ENCODE measurements at places on chromosomes 7 and 10.

- DNase-seq = no peak
These were observed 12.5 kb upstream of the CDK6 start for GRCh38 chr7:92848851-92849250.

- no peak for DNase-seq
These were observed 4.7 kb downstream of the ACBD7 start for GRCh38 chr10:15083674-15084501.

GRCh38 chr7:69775231-69775771 lies 177.0 kb downstream of the AUTS2 start:
- DNase-seq = no peak

DNA sequence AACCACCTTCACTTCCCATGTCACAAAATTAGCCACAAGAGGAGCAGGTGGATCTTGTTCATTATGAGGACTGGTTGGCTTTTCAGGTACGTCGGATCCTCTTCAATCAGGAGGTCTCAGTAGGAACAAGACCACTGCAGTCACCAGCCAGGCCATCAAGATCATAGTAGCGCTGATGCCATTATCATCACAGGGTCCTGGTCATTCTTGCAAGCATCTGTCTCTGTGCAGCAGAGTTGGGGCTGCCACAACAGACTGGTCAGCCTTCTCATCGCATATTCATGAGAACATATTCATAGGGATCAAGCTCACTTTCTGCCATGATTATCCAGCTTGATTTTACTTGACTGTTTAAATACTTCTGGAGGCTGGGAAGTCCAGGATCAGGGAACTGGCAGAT lies 67.1 kb downstream of the ADCYAP1R1 start:
- DNase-seq = no peak

- DNase-seq = no peak
These were observed 298.4 kb downstream of the KCNMA1 start for GRCh38 chr10:77339166-77339565.

- DNase-seq = no peak
These were observed 37.0 kb upstream of the PDCD4 start for GRCh38 chr10:110834629-110835301.

DNA sequence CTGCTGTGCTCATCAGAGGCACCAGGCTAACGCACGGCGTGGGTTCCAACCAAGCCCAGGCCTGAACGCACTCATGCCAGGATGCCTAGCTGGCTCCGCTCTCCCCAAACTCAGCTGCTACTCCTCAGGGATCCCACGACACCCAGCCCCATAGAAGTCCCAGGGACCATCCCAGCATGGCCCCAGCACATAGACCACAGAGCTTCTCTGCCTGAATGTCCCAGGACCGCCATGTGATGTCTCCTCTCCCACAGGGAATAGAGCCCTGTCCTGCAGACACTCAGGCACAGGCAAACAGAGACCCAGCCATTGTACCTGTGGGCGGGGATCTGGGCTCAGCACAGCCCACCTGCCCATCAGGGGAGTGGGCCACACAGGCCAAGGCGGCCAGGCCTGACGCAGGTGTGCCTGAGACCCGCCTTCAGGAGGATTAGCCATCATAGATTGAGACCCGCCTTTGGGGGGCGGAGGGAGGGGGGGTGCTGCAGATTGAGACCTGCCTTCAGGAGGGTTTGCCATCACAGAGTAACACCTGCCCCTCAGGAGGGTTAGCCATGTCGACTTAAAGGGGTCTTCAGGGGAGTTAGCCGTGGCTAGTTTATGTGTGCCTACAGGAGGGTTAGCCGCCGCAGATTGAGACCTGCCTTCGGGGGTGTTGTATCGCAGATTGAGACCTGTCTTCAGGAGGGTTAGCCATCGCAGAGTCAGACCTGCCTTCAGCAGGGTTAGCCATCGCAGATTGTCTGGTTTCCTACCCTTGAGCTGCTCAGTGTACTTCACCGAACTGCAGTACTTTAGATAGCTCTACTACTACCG lies 29.0 kb downstream of the RASGEF1A start:
- no peak for DNase-seq

GRCh38 chr7:107810626-107811025 lies 7.6 kb upstream of the SLC26A3 start:
- no peak for DNase-seq

- no peak for DNase-seq
These were observed 104.8 kb downstream of the JAZF1 start for GRCh38 chr7:28075674-28076358.

DNA sequence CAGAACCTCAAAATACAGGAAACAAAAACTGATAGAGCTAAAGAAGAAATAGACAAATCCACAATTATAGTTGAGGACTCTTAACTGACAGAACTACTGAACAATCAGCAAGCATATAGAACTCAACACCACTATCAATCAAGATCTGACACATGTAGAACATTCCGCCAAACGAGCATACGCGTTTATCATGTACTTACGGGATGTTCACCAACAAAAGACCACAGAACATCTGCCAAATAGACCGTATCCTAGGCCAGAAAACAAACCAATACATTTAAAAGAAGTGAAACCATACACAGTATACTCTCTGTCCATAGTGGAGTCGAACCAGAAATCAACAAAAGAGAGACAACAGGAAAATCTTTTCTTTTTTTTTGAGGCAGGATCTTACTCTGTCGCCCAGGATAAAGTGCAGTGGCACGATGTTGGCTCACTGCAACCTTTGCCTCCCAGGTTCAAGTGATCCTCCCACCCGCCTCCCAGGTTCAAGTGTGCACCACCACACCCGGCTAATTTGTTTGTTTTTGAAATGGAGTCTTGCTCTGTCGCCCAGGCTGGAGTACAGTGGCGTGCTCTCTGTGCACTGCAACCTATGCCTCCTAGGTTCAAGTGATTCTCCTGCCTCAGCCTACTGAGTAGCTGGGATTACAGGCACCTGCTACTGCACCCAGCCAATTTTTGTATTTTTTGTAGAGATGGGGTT lies 5.1 kb downstream of the GNA12 start:
- no peak for DNase-seq

GRCh38 chr10:5400468-5401240 lies 4.0 kb downstream of the TUBAL3 start:
- no peak for DNase-seq

DNA sequence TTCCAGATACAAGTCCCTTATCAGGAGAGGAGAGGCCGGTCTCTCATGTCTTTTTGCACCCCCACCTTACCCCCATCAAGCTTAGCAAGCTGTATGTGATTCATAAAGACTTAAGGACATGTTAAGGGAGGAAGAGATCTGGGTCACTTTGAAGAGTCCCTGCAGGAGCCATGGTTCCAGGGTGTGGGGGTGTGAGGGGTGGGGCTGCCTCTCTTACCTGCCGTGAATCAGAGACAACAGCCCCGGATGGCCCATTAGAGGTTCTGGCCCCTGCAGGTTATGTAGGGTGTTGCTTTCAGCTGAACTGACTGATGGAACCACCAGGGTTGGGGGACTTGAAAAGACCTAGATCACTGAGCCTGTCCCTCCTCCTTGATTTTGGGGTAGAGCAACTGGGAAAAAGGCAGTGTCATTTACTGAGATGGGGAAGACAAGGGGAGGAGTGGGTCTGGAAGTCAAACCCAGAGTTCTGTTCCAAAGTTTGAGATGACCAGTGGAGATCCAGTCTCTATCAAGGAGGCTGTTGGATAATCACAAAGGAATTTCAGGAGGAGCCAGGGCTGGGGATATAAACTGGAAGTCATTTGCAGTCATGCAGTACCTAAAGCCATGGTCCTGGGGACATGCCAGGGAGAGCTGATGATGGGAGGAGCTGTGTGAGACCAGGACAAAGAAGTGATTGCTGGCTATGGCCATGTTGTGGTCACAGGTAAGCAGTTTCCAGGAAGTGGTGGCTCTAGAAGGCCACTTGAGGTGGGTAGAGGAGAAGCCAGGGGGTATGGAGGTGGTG lies 23.1 kb downstream of the ADAMTS14 start:
- no peak for DNase-seq

- DNase-seq = no peak
These were observed at the start of gene LRRN3 for GRCh38 chr7:111090846-111091245. Gene LRRN3 (plus strand): TSS chr7:111091127. CDS start chr7:111122773, 31,646 bp downstream.

- no peak for DNase-seq
These were observed 51.6 kb upstream of the MACC1 start for GRCh38 chr7:20268824-20269223.

DNA sequence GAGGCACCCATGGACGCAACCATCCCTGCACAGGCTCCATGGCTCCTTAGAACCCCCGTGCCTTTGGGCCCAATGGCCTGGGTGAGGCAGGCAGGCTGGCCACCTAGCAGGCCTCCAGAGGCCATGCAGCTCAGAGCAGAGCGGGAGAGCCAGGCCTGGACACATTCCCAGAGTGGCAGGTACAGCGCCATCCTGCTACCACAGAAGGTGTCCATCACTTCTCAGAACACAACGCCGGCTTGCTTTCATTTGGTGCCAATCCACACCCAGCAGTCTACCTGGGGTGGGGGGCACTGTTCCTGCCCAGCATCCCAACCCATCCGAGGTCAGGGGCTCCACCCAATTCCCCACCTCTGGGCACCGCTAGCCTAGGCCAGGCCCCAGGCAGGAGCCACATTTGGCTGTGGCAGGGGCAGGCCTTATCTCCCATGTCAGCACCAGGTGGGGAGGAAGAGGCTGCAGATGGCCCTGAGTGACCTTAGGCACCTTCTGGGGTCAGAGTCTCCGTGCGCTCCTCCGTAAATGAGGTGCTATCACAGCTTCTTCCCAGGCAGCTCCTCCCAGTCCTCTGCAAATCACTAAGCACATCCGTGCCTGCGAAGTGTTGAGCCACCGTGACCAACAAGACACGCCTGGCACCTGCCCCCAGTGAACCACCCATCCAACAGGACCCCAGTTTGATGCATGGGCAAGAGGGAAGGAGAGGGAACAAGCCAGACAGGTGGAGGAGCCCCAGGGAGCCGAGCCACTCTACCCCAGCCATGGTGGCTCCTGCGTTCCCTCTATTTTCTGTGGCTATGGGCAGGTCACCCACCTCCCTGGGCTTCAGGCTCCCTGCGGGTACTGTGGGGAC lies 14.2 kb downstream of the KCNH2 start:
- DNase-seq = no peak

DNA sequence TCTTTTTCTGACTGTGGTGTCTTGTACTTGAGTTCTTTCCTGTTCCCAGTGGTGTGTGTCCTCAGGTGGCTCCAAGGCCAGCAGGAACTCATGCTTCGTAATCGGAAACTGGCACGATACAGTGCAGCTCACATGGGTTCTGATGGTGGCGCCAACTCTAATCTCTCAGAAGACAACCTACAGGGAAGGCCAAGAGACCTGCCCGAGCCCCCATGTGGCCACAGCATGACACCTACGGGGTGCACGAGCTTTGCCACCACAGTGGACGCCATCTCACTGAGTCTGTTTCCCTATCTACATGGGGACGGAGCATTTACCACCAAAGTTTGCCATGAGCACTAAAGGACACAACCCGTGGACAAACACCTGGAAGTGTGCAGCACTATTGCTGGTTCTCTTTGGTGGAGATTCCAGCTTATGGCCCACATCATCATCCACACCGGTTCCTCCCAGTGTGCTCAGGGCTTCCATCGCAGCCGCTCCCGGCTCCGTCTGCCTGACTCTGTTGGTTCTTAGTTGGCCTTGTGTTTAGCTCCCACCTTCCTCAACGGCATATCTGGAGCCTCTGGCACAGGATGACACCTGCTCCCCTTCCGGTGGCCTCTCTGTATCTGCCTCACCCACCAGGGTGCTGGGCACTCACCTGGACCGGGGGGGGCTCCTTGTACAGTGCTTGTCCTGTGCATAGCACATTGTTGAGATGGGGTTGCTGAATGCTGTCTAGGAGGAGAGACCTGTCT lies 586.6 kb upstream of the MKI67 start:
- DNase-seq = no peak

DNA sequence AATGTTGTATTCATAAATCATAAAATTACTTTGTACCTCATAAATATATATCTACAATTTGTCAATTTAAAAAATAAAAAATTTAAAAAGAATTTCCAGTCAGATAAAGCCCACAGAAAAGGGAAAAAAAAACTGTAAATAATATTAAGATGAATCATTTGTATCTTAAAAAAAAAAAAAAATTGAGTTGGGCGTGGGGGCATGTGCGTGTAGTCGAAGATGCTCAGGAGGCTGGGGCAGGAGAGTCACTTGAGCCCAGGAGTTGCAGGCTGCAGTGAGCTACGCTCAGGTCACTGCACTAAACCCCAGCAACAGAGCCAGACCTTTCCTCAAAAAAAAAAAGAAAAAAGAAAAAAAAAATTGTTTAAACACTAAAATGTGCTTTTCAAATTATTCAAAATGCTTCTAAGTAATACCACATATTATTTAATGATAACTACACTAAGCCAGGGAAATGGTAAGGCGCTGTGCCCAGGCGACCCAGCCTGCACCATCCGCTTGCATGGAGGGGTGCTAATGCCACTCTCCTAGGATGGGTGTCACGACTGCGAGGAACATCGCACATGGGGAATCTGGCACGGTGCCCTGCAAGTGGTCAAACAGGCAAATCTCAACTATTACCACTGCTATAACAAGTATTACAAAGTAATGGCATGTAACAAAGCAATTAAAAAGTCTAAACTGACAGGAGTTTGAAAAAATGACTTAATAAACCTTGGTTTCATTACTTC lies 15.4 kb downstream of the GLUD1 start:
- DNase-seq = no peak

DNA sequence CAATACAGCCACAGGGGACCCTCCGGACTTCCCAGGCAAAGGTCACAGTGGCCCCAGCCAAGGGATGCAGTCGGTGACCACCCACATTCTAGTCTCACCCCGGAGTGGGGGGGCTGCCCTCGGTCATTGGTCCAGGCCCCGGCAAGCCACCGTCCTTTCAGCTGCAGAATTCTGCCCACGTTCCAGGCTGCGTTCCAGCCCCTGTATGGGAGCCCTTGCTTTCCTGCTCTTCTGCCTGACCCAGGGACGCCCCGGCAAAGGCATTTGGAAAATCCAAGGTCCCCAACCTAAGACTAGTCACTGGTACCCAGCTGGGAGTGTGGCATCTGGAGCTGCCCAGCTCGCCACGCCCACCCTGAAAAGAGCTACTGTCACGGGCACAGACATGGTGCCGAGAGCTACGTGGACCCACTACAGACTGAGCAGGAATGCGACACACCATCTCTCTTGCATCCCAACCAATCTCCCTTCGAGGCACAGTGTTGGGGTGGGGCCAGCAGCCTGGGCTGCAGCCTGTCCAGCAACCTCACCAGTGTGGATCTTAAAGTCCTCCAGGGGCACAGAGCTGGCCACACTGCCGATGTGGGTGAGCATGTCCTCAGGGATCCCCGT lies 18.6 kb downstream of the OGDHL start:
- no peak for DNase-seq

DNA sequence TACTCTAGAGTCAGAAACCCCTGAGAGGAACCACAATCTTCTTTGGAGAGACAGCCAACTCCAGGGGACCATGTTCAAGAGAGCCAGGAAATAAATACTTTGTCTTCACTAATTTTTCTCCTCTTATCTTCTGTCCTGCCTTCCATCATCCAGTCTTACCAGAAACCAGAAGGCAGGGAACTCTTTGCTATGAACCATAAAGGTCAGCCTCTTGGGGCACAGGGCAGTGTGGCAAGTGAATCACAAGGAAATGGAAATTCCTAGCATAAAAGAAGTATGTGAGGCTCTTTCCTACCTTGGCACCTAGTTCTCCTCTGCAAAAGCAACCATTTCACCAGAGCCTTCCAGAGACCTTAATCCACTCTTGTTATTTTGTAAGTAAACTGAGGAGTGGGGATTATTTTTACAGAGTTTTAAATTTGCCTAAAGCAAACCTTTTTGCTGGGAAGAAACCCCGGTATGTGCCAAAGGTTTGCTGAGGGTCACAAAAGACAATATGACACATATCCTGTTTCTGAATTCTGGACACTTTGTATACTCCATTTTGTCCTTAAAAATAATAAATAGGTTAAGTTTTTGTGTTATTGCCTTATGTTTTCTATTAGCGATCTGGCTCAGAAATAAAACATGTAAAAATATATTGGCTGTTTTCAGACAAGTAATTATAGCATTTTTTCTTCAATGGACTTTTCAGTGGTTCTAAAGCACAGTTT lies 87.1 kb downstream of the ADAM22 start:
- DNase-seq = no peak
